ENCODE measurements at places on chromosomes 4 and X.

GRCh38 chr4:10960389-10960788, 275.8 kb upstream of the CLNK start:
- DNase-seq: no peak

DNA sequence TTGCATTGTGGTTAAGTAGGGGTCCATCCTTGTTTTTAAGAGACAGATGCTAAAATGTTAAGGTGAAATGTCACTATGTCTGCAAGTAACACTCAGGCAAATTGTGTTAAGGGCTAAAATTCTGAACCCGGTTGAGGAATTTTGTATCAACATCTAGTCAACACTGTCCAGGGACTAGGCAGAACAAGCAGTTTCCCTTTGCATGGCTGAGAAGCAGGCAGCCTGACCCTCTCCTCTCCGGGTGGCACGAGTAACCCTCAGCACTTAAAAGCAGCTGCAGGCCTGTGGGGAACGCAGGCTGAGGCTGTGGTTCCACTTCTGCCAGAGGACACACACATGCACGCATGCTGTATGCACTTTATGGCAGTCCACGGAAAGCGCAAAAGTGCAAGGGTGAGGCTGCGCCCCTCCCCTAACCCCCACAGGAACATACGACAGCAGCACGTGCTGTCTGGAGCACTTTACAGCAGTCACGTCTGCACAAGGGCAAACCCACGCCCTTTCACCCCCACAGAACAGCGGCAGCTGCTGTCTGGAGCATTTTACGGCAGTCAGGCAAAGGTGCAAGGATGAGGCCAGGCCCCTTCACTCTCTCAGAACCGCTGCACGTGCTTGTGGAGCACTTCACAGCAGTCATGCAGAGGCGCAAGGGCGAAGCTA, 619 bp upstream of the MPC1L start:
- DNase-seq: no peak

GRCh38 chr4:87657525-87657924, 7.4 kb downstream of the DMP1 start:
- DNase-seq: no peak

DNA sequence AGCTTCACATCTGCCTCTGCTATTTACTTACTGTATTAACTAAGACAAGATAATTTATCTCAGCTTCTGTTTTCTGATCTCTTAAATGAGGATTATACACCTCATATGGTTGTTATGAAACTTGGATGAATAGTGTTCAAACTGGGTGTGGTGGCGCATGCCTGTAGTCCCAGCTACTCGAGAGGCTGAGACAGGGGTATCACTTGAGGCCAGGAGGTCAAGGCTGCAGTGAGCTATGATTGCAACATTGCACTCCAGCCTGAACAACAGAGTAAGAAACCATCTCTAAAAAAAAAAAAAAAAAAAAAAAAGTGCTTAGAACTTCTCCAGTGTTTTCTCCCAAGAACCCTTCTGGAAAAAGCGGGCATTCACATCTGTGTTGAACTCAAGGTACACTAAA, 19.8 kb upstream of the KLF3 start:
- no peak for DNase-seq

GRCh38 chr4:185352741-185353140, 43.0 kb downstream of the LRP2BP start:
- no peak for DNase-seq

DNA sequence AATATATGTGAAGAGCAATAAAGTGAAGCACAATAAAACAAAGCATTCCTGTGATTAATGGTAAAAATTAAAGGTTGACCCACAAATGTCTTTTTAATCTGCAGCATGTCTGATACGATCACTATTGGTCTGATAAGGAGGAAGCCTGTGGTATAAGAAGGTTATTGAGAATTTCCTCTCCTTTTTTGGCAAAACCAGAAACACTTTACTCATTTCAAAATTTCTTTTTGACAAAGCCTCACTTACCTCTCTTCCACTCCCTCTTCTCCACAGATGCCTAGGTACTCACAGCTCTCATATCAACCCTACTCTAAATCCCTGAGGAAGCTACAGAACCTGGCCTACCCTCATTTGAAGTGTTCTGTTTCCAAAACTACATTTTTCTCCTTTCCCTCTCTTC, 56.1 kb downstream of the TSPAN5 start:
- DNase-seq: no peak

DNA sequence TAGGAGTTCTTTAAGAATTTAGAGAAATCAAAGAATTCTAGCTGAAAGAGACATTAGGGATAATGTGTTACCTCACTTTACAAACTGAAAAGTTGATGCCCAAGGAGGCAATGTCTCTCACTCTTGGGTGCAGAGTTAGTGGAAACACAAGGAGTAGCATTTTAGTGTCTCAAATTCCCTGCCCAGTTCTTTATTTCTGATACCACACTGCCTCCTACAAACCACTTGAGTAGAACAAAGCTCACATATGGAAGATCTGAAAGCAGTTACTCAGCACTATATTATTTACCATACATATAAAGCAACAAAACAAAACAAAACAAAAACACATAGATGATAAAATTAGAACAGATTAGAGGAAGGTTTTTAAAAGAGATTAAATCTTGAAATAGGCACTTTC, 124.2 kb downstream of the REELD1 start:
- no peak for DNase-seq

- no peak for DNase-seq
Measured at GRCh38 chr4:78591404-78591803, 39.8 kb downstream of the ANXA3 start.

DNA sequence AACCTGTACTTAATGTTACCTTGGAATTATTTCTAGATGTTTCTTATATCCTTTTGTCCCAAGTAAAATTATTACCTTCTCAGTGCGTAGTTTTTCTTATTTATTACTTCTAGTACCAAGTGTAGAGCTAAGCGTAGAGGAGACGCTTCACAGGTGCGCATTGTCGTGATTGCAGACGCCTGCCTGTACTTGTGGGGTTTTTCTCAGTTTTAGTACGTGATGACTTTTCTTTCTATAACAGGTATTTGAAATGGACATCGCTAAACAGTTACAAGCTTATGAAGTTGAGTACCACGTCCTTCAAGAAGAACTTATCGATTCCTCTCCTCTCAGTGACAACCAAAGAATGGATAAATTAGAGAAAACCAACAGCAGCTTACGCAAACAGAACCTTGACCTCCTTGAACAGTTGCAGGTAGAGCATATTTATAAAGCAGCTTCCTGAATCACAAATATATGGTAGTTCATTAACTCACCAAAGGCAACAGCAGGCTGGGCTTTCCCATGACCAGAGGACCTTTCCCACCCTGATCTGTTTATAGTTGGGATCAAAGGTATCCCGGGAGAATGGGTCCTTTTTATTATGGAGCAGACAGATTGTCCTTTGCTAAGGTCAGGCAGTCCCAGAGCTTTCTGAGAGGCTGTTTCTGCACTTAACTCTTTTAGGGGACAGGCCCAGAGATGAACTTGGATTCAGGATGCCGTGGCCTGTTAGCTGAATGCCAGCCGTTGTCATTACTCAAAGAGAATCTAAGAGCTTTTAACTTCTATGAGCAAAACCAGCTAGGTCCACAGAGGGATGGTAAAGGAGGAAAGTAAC, 172.9 kb downstream of the PTTG2 start:
- DNase-seq: no peak

- DNase-seq: no peak
Measured at GRCh38 chr4:144595681-144596080, 50.3 kb upstream of the HHIP start.

GRCh38 chr4:153523164-153523796, 57.1 kb downstream of the TMEM131L start:
- no peak for DNase-seq

GRCh38 chr4:130183766-130184165, 1087.8 kb downstream of the C4orf33 start:
- no peak for DNase-seq

GRCh38 chr4:177033135-177033534, 240.4 kb upstream of the VEGFC start:
- DNase-seq: no peak

- DNase-seq: no peak
Measured at GRCh38 chr4:100290585-100290984, 100.3 kb upstream of the DDIT4L start.

DNA sequence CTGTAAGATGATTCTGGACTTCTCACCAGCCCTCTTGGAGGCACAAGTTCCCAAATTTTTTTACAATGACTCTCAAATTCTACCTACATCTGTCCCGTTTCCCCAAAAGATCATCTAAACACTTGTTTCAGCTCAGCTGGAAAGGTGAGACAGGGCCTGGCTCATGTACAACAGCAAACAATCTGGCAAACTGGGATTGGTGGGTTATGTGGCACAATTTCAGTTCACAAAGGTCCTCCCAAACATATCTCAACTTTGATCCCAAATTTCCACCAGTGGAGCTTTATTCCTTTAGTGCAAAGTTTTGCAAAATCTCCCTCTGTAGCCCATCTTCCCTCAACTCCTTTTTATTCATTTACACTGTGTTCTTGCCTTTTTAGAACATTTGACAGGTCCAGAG, 207.1 kb downstream of the ENOX2 start:
- DNase-seq: no peak

DNA sequence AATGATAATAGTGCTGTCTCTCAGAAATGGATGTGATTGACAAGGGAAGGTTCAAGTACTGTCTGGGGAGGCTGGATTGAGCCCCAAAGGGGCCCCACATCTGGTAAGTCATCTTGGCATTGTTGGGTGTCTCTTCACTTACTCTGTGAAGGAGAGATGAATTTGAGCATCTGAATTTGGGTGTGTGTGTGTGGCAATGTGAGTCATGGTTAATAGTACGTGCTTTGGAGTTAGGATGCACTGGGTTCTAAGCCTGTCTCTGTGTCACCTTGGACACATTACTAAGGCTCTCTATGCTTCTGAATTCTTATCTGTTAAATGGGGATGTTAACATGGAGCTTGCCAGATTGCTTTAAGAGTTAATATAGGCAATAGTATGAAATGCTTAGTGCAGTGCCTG, 80.4 kb downstream of the FRAS1 start:
- DNase-seq: no peak

DNA sequence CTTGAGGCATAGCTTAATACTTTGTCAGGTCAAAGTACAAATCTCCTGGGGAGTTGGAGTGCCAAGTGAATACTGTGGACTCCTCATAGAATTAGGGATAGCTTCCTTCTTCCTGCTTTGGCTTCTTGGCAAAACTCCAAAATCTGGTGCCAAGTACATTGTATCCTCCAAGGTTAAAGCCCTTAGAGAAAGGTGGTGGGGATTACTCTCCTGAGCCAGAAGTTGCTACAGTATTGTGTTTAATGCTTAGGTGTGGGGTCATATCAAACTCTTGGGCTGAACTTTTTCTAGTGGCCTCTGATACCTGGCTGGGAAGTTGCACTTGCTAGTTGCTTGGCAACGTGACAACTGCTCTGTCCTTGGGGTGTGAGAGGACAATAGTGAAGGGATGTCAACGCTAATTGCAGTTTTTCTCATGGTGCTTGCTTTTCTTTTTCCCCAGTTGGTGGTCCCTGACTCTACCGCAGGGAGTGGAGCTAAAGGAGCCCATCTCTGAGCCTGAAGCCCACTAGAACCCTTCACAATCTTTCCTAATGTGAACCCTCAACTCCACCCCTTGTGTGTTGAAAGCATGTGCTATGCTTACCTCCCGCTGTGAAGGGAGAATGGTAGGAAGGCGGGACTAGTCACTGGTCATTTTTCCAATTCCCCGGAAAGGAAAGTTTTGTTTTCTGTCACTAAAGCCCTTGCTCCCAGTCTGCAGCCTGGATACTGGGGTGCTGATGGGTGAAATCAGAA, 35.5 kb downstream of the DLG3 start:
- DNase-seq: no peak

Measured in GM20000 (cell line).